Left ventricle myocardium inferior (tissue), 1 donor: ENCODE measurements at places on chromosomes 11 and 22.

DNA sequence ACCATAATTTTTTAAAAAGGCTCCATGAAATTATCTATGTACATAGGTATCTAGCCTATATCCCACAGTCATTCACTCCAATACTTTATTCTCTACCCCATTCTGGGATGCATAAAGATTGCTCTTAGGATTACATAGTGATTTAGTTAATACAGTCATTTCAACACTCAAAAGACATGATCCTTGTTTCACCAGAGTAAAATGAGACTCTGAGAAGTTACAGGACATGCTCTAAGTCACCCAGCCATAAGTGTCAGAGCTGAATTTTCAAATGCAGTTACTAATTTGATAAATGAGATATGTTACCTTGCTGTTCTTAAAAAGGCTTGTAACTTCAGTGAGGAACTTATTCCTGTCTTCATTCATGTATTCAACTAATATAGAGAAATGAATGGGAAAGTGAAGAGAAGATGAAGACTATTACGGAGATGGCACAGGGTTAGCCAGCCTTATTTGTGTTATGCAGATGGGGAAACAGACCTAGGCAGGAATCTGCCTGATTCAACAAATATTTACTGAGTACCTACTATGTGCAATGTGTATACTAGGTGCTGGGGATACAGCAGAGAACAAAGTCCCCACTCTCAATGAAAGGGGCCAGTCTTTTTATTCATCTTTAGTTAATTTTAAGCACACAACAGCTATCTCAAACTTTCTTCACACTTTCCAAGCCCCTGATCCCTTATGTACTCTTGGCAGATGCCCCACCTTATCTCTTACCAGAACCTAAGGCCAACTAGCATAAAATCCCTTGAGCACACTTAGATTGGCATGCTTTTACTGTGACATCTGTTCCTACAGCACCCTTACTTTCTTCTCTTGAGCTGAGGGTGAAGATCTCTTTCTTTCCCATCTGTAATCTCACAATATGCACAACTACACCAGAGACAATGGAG is 21.6 kb downstream of the MAPK1 start:
- DNase-seq: no peak

DNA sequence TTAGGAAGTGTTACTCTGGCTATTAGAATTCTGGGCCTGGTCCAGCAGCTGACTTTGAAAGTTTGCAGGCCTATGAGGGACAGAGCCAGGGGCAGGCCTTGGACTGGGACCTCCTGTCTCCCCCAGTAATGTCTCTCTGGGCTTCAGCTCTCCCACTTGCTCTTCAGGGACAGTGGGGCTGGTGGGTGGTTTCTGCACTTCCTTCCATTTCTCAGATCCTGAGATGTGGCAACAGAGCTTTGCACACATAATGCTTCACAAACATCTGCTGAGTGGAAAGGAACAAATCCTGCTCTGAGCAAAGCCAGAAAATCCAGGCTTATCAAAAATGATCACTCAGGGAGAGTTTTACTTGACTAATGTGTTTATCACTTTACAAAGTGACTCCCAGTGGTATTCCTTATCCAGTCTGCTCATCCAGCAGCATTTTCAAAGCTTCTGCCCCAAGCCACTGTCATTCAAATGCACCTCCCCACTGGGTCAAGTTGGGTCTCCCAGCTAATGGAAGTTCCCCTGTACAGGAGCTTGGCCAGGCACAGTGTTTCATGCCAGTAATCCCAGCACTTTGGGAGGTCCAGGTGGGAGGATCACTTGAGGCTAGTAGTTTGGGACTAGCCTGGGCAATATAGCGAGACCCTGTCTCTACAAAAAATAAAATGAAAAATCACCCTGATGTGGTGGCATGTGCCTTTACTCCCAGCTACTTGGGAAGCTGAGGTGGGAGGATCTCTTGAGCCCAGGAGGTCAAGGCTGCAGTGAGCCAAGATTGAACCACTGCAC is 13.5 kb upstream of the OSBP2 start:
- DNase-seq: no peak

DNA sequence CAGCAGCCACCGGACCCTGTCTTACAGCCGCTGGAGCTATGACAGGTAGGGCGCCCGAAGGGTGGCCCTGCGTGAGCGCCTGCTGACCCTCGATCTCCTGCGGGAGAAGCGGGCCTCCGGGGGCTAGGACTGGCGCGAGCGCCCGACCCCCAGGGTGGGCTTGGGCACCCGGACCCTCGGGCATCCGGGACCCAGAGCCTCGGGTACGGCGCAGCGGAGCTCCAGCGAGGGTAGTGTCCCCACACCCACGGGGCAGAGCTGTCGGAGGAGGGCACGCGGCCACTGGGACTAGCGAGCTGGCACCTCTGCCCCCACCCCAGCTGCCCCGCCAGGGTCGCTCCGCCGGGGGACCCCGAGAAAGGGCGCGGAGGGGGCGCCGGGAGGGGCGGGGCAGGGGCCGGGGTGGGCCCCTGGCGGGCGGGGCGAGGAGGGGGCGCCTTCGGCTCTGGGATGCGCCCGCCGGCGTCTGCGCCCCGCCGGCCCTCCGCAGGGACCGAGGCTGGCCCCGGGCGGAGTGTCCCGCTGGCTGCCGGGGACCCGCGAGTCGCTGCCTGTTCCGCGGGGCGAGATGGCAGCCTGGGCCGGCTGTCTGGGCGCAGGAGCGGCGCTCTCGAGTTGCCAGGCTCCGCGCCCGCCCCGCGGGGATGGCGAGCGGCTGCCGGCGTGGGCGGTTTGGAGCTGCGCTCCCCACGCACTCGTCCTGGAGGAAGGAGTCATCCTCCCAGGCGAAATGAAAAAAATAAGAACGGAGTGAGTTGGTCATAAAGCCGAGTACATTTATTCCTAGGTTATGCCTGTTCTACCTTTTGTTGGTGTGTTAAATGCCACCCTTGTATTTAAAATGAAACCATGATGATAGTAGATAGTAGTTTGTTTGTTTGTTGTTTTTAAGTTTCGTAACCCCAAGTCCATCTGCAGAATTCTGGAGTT is 32.4 kb downstream of the EIF3F start:
- no peak for DNase-seq

- DNase-seq: no peak
Measured at GRCh38 chr11:32030875-32031503, 59.9 kb upstream of the RCN1 start.

GRCh38 chr11:2592559-2593392 is 107.0 kb downstream of the KCNQ1OT1 start:
- no peak for DNase-seq

DNA sequence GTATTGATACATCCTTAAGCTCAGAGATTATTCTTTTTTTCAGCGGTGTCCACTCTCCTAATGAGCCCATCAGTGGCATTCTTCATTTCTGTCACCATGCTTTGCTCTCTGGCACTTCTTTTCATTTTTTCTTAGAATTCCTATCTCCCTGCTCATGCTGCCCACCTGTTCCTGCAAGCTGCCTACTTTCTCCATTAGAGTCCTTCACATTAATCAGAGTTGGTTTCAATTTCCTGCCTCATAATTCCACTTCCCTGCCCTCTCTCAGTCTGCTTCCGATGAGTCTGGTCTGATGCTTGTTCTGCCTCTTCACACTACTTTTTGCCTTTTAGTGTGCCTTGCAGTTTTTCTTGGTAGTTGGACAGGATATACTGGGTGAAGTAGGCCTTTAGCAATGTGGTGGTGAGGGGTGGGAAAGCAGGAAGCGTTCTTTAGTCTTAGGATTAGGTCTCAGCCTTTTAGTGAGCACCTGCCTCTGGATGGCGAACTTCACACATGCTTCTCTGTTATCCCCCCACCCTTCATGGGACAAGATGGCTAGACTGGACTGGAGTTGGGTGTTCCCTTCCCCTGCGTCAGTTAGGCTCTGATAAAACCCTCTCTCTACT is 53.6 kb downstream of the CECR2 start:
- no peak for DNase-seq

- DNase-seq: no peak
Measured at GRCh38 chr11:73402834-73403185, 26.6 kb downstream of the RELT start.

DNA sequence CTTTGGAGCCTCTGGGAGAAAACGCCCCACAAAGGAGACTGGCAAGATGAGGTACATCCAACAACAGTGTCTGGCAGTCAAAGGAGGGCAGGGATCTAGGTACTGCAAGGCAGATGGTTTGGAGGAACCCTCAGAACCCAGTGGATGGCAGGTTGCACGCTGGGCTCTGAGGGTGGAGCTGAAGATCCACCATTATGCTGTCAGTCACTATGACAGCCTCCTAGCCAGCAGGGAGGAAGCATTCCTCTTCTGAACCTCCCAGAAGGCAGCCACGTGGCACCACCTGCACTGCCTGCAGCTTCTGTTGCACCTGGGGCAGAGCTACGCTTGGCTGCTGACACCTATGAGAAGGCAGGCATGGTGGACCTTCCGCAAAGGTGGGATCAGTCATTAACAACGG is 40.2 kb downstream of the HTR3A start:
- DNase-seq: no peak

DNA sequence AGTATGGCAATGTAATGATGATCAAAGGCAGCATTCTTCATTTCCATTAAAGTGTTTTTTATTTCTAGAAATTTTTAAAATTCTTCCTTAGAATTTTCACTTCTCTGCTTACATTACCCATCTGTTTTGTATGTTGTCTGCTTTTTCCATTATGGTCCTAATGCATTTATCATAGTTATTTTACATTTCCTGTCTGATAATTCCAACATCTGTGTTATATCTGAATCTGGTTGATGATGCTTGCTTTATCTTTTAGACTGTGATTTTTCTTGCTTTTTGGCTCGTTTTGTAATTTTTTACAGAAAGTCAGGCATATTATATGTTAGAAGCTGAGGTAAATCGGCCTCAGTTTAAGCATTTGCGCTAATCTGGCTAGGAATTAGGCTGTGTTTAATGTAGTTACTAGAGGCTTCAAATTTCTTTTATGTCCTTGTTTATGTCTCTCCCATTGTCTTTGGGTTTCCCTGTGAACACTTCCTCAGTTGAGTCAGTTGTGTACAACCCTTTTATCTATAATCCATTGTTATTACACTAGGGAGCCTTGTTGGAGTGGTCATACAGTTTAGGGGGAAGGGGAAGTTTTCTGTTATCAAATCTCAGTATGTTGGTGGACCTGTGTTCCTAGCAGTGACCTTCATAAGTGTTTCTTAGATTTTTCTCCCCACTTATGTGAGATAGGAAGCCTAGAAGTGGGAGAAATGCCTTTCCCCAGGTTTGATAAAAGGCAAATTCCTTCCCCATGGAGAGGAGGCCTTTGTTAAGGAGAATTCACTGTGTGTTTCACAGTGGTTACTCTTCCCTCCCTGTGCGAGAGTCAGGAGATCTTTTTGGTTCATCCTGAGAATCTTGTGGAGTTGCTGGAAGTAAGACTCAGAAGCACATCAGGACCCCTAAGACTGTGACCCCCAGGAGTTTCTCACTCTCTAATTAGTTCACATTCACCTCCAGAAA is 437.5 kb downstream of the INSC start:
- no peak for DNase-seq

DNA sequence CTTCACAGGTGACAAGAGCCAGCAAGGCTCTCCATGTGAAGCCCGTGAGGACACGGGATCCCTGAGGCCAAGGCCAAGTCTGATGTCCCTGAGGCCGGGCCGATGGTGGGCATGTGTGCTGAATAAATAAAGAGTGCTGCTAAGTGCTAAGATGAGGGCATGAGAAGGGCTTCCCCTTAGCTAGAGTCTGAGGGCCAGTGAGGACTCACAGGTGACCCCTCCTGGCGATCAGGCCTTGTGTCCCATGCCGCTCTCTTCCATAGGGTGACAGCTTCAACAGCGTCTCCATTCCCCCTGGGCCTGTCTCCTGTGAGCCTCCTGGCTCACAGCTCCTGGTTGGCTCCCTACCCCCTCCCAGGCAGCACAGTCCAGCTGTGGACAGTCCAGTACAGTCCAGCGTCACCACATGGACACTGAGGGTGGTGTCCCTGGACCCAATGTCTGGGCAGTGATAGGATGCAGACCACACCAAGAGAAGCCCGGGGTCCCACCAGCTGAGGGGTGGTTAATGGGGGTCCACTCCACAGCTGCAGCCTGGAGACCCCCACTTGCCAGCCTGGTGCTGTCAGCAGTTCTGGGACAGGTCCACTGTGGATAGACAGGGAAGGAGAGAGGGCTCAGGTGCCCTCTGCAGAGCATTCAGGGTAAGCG is 1033.2 kb downstream of the TBC1D22A start:
- no peak for DNase-seq

GRCh38 chr11:130442737-130443136 is 5.7 kb upstream of the ADAMTS15 start:
- DNase-seq: no peak

DNA sequence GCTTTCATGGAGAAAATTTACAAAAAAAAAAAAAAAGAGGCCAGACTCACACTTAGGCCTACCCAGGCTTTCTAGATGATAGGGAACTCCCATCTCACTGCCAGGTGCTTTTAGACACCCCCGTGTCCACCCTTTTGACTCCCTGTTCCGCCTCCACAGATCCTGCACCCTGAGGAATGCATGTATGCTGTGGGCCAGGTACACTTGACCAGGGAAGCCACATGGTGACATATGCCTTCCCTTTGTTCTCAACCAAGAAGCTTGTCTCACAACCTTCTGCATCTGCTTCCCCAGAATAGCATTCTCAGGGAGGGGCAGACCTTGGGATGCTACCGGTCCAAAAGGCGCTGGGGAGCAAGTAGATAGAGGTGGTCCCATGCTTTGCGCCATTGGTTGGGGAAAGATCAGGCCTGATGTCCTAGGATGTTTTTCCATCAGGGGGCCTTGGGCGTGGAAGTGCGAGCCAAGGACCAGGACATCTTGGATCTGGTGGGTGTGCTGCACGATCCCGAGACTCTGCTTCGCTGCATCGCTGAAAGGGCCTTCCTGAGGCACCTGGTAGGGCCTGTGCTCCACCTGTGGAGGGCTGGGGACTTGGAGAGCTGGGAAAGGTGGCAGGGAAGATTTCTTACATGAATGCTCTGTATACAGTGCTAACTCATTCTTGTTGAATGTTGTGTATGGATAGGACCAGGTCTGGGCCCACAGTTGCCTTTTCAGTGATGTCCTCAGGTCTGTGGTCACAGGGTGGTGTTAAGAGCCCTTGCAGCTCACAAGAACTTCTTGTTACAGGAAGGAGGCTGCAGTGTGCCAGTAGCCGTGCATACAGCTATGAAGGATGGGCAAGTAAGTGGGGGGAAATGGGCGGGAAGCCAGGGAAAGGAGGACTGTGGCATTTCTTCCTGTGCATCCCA is 7.5 kb downstream of the HMBS start:
- DNase-seq: no peak

DNA sequence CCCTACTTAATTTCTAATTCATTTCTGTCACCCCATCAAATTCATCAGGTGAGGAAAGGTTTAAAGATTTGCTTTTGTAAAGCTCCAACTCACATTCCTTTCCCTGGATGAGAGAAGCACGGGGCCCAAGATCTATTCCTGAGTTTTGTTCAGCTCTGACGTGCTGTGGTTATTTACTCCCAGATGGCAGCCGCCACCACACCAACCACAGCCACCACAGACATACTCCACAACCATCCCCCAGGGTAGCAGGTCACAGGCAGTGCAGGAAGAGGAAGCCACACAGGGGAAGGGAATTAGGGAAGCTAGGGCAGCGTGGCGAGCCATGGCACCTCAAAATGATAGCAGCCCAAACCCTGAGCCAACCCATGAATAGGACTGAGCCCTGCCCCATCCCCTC is 63.5 kb upstream of the CSNK2A3 start:
- no peak for DNase-seq
